Activated CD4-positive, alpha-beta T cell treated with anti-CD3 and anti-CD28 coated beads for 1 hour (primary cell): ENCODE measurements at places on chromosomes 12 and 14.

GRCh38 chr14:36580856-36581831, 1.3 kb downstream of the NKX2-8 start:
- DNase-seq, result no peak

DNA sequence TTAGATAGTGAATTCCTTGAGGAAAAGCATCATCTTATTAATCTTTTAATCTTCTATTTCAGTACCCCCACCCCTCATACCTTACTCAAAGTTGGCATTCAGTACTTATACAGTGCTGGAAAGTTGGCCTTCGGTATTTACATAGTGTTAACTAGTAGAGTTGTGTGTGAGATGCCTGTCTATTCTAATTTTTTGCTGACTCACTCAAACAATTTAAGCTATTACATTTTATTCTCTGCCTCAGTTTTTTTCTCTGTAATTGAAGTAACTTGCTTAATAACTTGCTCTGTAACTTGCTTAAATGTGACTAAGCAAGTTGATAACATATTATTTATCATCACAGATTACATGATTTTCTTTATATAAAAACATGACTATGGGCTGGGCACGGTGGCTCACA, 20.3 kb downstream of the DNAL1 start:
- no peak for DNase-seq

DNA sequence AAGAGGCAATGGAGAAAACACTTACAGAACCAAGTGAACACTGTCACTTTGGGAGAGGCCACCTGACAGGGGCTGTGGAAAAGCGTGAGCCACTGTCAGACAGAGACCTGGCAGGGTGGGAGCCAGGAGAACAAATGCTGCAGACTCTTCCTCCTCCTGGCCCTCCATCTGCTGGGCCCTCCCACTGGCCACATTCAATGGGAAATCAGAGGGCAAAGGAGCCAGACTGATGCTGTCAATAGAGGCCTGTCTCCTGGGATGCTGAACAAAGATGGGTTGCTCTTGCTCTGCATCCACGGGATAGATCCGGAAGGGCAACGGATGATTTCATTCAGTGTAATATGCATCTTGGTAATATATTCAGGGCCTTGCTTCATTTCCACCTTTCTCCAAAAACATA, 44.9 kb upstream of the BCAT1 start:
- no peak for DNase-seq

GRCh38 chr14:93201155-93201704, 5.6 kb downstream of the GON7 start:
- DNase-seq, result no peak

DNA sequence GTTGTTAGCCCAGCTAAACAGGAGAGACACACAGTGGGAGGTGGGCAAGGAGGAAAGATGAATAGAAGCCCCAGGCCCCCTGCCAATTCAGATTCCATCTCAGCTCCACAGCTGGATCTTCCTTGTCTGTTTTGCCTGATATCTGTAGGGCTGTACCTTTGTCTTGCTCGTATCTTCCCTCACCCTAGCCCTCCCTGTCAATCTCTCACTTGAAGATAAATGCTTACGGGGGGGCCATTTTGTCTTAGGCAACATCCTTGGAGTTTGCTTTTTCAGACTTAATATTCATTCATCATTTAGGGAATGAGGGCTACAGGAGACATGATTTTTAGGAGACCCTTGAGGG, 2.4 kb downstream of the KIF5A start:
- no peak for DNase-seq

- no peak for DNase-seq
Observed at GRCh38 chr12:100455896-100456295, 17.8 kb upstream of the NR1H4 start.

DNA sequence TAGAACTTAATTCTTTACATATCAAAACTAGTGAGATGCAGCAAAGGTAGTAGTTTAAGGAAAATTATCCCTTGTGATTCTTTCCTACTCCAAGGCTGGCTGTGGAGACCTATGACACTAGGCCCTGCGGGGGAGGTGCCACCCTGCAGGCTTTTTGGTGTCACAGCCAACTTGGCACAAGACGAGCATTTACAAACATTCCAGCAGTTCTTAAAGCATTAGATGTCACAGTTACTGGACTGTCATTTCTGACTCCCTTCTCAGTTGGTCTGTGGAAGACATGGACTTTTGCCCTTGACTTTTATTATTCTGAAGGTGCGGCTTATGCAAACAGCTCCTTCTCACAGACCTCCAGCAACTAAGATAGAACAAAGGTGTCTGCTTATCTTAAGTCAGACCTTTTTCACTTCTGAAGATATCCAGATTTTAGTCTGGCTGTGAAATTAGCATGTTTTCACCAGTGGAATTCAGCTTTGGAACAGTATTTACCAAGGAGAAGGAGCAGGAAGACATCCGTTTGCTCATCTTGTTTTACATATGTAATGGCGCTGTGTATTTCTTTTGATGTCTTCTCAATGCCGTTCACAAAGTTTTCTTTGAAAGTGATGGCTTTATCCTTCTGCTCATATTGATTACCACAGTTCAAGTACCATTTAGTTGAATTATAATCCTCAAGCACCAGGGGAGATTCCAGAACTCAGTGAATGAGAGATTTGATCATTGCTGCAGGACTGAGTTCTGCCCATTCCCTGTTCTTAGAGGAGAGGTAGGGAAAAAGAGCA, 17.9 kb downstream of the SRGAP1 start:
- DNase-seq, result no peak

GRCh38 chr12:45458238-45458637, 242.3 kb downstream of the ANO6 start:
- no peak for DNase-seq

DNA sequence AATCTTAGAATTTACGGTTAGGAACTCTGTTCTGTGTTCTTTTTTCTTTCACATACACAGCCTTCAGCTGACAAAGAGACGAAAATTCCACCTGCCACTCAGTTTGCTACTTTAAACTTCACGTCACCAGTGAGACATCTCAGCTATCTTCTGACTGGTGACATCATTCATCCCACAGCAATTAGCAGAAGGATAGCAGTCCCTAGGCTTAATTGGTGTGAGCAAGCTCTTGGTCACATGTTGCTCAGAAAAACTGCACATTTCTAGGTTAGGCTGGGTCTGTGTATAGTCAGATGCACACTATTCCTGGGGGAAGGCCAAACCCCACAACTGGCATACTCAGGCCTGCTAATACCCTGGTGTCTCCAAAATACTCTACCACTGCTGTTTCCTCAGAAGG, 23.9 kb downstream of the SLC7A7 start:
- DNase-seq, result no peak

- no peak for DNase-seq
Observed at GRCh38 chr14:66498311-66498710, 9.6 kb upstream of the GPHN start.

DNA sequence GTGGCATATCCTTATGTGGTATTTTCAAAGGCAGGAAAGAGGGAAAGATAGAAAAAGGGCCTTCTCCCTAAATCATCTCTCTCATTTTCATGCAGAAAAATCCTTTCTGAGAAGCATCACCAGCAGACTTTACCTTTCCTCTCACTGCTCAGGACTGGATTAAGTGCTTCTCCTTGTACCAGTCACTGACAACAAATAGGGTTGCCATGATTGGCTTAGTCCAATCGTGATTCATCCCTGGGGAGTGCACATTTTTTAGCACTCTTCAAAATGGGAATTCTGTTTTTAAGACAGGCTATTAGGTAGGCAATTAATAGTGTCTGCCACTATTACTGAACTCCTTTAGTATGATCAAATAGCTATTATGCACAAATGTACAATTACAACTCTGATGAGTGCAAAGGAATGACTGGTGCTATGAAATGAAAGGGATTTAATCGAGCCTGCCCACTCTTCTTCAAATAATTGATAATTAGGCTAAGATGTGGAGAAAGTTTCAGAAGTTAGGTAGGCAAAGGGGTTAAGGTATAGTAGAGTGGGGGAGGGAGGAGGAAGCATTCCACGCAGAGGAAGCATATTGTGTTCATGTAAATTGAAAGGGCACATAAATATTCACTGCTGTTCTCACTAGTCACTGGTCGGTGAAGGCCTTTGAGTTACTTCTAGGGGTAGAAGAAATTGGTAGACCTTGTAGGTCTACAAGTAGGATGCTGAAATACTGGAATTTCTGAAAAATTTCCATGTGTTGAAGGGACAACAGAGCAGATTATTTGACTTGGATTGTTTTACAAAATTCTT, 84.0 kb downstream of the MSRB3 start:
- DNase-seq, result no peak

- DNase-seq, result no peak
Observed at GRCh38 chr12:124464062-124464461, 103.3 kb downstream of the NCOR2 start.

DNA sequence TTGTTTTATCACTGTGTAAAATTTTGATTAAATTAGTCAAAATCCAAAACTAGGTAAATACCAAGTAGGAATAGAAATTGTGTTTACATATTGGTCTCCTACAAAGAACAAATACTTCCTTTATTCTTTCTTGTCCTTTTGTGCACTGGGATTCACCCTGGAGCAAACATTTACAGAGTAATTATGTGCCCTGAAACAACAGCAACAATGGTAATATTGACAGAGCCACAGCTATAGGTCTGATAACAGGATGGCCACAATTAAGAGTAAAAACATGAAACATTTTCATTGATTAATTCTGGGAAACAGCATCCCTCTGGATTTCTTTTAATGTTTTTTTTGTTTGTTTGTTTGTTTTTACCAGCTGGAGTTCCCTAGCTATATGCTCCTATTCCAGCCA, 61.2 kb downstream of the SLC38A6 start:
- DNase-seq, result no peak

DNA sequence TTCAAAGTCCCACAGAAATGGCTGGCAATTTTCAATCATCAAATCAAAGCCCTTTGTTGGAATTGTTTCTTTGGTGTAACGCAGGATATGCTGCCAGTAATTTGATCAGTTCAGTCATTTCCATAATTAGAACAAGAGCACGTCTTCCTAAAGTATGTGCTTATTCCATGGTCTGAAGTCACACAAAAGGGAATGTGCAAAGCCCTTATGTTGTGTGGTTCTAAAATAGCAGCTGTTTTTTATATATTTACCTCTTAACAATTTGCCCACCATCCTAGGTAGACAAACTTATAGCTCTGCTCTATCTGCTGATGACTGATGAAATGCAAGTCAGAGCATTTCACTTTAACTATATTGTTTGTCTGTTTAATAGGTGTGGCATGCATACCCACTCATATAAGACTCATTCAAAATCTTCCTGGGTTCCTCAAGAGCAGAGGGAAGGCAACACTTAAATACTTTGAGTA, 176.1 kb upstream of the SLC38A2 start:
- DNase-seq, result no peak

GRCh38 chr12:75977952-75978671, 53.5 kb downstream of the PHLDA1 start:
- DNase-seq, result peak; percentile 63

GRCh38 chr12:18719922-18720510, 17.8 kb downstream of the PLCZ1 start:
- no peak for DNase-seq

DNA sequence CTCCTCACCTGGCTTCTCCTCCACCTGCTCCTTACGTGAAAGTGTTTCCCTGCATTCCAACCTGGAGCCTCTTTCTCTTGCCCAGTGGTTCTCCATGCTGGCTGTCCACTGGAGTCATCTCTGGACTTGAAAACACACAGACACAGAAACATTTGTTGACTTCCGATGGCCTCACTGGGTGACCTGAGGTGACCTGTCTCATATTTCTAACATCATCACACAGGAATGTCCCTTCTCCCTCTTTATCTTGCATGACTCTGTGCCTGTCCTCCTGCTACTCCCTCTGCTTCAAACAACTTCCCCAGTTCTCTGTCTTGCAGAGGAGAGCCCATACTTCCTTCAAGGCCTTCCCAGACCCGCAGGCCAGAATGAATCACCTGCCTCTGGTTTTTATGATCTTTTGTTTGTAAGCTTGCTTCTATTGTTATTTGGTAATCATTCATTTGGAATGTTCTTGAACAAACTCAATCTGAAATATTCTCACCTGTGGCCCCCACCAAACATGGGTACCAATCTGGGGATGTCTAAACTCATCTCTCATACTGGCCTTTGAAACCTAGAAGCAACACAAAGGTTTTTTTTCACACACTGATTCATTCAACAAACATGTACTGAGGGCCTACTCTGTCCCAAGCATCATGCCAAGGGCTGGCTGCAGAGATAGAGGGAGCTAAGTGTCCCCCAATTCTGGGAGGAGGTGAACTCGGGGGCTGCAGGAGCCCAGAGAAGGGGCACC, 9.7 kb upstream of the RIN3 start:
- no peak for DNase-seq

GRCh38 chr14:69439521-69440270, 41.2 kb downstream of the SLC39A9 start:
- DNase-seq, result no peak

DNA sequence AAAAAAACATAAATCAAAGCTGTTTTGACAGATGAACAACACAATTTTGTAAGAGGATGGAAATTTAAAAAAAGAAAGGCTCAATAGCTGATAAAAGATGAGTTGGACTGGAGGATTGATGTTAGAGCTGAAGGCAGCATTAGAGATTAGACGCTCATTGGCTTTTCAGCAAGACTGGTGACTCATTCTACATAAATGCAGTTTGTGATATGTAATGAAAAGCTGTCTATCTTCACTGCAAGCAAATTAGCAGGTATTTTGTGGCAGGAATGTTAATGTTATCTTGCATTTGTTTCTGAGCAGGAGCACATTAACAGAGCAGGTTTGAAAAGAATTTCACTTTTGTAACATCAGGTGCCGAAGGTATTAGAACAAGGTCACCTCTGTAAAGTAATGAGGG, 442.7 kb upstream of the NOVA1 start:
- no peak for DNase-seq

- DNase-seq, result no peak
Observed at GRCh38 chr14:22534547-22534946, 54.5 kb downstream of the DAD1 start.

GRCh38 chr12:11885261-11886038, 185.3 kb upstream of the BCL2L14 start:
- DNase-seq, result no peak

DNA sequence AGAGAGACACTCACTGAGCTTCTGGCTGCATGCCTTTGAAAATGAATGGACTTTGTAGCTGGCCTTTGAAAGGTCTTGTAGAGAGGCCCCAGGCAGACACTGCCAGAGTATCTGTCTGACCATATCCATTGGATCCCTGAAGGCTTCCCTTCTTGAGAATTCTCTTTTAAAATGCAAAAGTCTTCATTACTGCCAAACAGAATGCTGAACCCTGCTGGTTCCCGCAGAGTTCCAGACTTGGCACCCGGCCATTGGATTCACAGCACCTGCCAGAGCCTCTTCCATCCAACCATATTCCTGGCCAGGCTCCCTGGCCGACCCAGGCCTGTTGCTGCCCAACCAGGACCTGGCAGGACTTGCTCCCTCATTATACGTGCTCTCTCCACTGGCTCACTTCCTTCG, 182.5 kb downstream of the GXYLT1 start:
- no peak for DNase-seq

DNA sequence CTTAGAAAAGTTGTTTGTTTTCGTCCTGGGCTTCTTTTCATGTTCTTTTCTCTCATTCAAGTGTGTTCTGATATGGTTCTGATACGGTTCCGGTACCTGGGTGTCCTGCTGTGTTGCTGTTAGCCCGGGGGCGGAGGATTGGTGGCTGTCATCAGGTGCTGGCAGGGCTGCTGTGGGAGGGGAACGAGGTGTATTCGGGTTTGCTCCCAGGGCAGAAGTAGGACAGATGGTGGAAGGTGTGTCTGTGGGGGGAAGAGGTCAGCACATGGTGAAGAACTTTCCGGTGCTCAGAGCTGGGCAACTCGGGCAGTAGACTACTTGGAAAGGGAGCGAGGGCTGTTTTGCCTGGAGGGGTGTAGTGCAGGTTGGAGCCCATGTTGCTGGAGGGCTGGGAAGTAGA, 70.2 kb downstream of the SLC25A47 start:
- DNase-seq, result no peak

GRCh38 chr12:57753756-57754337, 1.1 kb upstream of the MARCHF9 start:
- no peak for DNase-seq

GRCh38 chr12:64061868-64062375, 160.2 kb downstream of the KICS2 start:
- no peak for DNase-seq
